Left ventricle myocardium inferior (tissue), 1 donor: ENCODE measurements at places on chromosomes 6 and 20.

- no peak for DNase-seq
- no peaks in the 10 kb centered on the region for H3K36me3 ChIP-seq
- H3K4me1 ChIP-seq = peaks cover 20% of the 10 kb centered on the region
- H3K27me3 ChIP-seq = no peaks in the 10 kb centered on the region
- H3K27ac ChIP-seq = no peak overlapping the region
- H3K4me3 ChIP-seq = no peak overlapping the region
Observed at GRCh38 chr6:170143401-170144150, 147.3 kb downstream of the DLL1 start.

DNA sequence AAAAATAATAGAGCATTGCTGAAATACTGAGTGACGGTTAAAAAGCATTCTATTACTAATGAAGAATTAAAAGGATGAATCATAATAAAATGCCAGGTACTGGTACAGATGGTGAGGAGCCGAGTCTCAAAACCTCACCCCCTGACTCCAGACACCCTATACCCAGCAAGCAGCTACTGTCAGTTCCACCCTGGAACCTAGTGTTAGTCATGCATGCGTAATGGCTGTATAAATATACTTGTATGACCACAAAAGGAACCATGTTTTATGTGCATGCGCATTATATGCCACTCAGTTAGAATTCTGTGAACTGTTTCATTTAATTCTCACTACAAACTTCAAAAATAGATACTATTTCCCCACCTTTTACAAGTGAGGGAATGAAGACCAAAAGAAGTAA lies 568.7 kb upstream of the RNF217 start:
- H3K4me3 ChIP-seq = no peak overlapping the region
- H3K36me3 ChIP-seq = no peaks in the 10 kb centered on the region

DNA sequence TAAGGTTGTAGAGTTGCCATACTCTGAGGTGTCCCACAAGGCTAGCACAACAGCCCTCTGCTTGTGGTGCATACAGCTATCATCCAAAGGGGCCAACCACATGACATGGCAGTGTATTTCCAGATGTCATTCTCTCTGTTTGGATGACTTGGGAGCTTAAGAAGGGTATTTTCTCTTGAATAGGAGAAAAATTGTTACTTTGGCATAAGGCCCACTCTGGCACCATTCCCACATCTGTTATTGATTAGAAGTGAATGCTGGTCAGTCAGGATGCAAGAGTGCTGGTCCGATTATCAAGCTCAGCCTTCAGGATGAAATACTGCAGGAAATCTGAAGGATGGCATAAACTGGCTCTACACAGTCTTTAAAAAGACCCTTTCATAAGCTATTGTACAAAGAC lies 83.6 kb upstream of the C20orf144 start:
- peaks cover 36% of the 10 kb centered on the region for H3K4me1 ChIP-seq
- H3K4me3 ChIP-seq = no peak overlapping the region
- H3K27ac ChIP-seq = no peak overlapping the region
- no peaks in the 10 kb centered on the region for H3K36me3 ChIP-seq

GRCh38 chr6:7262746-7263518 lies 50.1 kb downstream of the SSR1 start:
- DNase-seq = no peak
- H3K4me3 ChIP-seq = no peak overlapping the region
- no peaks in the 10 kb centered on the region for H3K36me3 ChIP-seq
- H3K4me1 ChIP-seq = peaks cover 18% of the 10 kb centered on the region
- no peak overlapping the region for H3K27ac ChIP-seq
- H3K27me3 ChIP-seq = no peaks in the 10 kb centered on the region

- H3K4me3 ChIP-seq = no peak overlapping the region
- DNase-seq = no peak
- H3K27me3 ChIP-seq = no peaks in the 10 kb centered on the region
- no peak overlapping the region for H3K27ac ChIP-seq
Observed at GRCh38 chr6:99943846-99944245, 50.2 kb downstream of the MCHR2 start.
